Lower leg skin (tissue), 4 donors: ENCODE measurements at places on chromosomes 2 and 18. TPM values are rescaled to one million over a fixed set of nuclear protein-coding genes. Genes with fewer than 3 reads are reported as not detected.

DNA sequence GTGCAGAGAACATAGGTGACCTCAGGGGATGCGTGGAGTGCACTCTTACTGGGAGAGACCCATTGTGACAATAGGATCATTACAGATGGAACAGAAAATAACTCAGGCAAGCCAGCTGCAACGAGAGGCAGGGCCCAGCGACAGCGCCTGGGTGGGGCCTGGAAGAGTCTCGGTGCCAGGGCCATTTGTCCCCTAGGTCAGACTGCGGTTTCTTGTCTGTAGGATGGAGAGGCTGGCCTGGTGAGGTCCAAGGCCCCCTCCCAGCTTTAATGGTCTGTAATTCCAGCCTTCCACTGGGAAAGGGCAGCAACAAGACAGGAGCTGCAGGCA is 208.6 kb upstream of the APCDD1 start:
- DNase-seq = no peak

The GREB1L gene
- total RNA-seq = 4.3 TPM

The CYRIA gene
- 5.5 TPM for total RNA-seq

DNA sequence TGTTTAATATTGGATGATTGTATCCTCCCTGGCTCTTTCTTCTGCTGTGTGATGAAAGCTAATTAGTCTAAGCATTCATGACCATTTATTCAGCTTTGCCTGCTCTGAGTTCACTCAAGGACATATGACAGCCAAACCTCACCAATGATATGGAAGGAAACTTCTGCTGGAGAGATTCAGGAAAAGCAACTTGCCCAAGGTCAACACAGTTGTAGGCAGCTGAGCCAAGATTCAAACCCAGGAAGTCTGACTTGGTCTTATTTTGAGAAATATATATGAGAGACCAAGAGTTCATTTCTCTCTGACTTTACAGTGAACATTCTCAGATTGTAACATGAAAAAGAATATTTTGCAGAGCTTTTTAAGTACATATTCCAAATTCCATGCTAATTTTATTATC is 1588.5 kb upstream of the PIK3C3 start:
- DNase-seq = no peak

The FTCDNL1 gene
- total RNA-seq = 1.9 TPM

The GPR17 gene
- total RNA-seq = not detected

DNA sequence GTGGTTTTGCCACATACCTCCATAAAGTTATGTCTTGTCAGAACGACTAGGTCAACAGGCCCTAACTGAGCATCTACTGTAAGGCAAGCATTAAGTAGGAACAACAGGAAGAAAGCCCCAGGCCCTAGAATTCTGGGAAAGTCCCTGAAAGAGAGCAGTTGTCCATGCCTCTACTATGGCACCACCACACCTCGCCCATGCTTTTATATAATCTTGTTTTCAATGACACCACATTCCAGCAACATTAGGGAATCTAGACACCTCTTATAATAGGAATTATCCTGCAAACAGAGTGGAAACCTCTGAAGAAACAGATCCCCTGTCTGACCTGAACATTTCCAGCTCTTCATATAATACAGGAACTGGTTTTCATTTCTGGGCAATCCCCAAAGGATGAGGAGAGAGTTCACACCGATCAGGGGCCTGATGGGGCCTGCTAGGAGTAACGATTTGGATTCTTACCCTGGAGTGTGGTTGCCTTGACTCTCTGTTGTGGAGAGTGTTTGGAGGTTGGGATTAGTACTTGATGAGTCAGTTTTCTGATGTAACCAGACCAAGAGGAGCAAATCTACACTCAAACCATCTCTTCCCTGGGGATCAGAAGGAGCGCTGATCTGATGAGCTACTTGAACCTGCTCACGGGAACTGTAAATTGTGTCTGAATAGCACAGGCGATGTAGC is 31.9 kb upstream of the CEP68 start:
- no peak for DNase-seq

DNA sequence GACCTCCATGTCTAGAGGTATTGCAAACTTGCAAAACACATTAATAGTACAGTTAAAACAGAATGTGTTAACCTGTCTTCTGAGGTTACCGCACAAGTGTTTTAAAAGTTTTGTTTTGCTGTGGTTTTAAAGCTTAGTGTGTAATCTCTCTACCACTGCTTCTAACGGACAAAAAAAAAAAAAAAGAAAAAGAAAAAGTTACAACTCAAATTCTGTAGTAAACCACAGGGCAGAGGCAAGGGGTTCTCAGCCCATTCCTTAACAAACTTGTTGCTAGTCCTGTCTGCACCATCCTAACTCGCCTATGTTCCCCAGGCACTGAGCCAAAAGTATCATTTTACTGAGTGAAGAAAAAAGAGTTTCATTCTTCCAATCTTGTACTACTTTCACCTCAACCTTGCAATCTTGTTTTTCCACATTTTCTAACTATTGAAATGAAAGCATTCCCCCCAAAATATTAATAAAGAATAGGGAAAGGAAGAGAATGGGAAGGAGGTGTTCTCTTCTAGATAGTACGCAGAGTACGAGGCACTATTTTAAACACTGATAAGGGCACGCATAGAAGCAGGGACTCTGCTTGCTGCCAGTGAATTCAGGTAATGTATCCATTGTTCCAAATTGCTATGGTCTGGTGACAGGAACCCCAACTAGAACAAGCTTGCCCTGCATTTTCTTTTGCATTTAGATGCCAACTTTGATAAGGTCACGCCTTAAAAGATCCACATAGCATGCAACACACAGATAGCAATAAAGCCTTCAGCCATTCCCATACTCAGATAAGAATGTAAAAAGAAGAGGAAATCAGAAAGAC is 47.1 kb downstream of the IKZF2 start:
- no peak for DNase-seq

DNA sequence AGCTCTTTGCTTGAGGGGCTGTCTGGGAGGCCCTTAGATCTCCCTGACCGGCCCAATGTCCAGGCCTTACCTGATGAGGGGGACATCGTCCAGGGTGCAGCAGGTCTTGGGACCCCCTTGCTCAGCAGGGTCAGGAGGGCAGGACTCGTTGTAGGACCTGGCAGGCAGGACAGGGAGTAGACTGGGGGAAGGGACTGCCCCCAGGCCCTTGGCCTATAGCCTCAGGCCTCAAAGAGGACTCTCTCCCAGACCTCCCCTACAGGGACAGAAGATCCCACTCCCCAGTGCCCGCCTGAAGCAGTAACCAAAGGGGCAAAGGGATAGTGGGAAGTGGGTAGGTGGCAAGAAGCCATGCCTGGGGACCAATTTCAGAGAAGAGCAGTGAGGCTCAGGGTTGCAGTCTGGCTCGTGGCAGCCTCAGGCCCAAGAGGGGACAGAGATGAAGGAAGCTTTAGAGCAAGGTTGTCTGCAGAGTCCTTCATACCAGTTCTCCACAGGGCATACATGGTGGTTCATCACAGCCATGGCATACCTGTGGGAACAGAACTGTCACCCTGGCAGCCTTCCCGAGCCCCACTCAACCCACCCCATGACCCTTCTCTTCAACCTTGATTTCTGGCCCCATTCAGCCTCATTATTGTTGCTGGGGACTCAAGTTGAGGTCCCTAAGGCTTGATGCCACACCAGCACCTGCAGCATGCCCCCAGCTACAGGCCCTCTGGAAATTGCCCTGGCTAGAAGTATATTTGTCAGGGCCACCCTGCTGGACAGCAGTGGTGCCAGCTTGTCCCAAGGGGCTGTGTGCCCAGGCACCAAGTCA is 1.3 kb downstream of the TMEM150A start:
- DNase-seq = no peak

The GPR45 gene
- not detected for total RNA-seq

DNA sequence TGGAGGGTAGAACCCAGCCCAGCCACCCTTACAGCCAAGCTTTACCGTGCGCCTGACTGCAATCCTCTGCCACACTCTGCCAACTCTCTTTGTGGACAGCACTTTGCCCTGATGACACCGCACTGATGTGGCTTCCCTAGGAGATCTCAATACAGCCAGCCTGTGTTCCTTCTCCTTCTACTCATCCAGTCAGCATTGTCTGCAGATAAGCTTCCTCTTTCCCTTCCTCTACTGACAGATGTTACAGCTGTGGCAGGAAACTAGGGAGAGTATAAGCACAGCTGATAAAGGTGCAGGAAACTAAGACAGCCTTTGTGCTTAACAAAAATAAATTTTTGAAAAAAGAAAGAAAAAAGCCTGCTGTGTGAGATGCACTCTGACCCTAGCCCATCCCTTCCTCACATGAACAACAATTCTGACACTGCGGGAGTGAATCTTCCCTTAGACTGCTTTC is 25.0 kb downstream of the CEP68 start:
- no peak for DNase-seq

DNA sequence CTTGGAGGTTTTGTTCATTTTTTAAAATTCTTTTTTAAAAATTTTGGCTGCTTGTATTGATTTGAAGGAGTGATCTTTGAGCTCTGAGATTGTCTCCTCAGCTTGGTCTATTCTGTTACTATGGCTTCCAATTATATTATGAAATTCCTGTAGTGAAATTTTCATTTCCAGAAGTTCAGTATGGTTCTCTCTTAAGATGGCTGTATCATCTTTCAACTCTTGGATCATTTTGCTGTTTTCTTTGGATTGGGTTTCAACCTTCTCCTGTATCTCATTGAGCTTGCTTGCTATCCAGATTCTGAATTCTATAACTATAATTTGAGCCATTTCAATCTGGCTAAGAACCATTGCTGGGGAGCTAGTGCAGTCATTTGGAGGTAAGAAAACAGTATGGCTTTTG is 270.8 kb upstream of the NT5C1B start:
- DNase-seq = no peak

The TTC21B gene
- 30.1 TPM for total RNA-seq

- no peak for DNase-seq
These were observed 356.3 kb downstream of the PARD3B start for GRCh38 chr2:204901591-204901990.

The GALR1 gene
- total RNA-seq = not detected

DNA sequence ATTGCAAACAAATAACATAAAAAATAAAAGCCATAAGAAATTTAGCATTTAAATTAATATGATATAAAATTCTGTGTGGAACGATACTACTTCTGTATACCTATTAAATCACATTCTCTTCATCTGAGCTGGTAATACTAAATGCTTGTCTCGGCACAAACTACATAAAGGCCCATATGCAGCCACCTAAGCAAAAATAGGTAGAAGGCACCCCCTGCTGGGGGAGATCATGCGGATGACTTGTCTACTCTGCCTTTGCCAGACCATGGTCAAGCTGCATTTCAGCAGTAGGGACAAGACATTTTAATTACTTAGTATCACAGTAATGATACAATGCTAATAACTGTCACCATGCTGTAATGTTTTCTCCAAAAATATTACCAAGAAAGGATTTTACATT is 108.0 kb downstream of the CDH19 start:
- DNase-seq = no peak

DNA sequence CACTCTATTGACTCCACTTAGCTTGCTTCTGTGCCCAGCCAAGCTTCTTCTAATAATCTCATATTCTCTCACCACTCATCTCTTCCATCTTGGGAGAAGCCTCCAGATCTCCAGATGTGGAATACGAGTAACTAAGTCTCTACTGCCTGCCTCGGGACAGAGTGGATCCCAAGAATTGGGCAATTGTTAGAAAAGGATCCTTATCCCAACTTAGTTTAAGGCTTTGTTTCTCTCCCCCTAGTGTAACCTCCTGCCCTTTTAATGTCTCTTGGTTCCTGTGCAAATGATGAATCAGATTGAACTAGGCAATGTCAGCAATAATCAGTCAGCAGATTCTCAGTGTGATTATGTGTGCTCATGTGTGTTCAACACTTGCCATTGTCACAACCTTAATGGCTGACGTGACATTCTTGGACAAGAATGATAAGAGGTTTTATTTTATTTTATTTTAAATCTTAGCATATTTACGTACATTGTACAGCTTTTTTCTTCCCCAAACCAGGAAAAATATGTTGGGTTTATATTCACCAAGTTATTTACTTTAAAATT is 59.7 kb downstream of the MYO3B start:
- DNase-seq = no peak

DNA sequence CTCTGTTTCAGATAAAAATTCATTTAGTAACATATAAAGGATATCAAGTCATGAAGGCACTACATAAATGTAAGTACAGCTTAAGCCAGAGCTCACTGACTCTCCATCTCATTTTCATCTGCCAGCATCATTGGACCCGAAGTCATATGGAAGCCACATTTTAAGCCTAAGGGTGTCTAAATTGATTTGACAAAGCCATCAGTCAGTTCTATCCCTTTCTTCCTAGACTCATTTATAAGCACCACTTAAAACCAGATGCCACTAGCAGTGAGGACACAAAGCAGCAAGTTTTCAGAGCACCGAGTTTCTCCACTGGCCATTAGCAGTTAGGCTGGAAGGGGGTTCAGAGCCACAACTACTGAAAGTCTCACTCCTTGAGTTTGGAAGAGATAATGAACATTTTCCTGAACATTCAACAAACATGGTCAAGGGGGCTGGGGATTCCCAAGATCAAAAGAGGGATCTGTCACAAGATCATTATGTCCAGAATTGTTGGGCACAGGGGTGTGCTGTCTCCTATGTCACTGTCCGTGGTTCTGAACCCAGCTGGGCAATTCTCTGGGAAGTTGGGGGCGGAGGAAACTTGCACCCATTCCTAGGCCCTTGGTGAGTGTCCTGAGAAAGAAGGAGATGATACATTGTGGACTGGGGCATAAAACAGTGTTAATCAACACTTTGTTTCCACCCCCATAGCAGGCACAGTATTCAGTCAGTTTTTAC is 158.5 kb upstream of the LMAN1 start:
- DNase-seq = no peak

DNA sequence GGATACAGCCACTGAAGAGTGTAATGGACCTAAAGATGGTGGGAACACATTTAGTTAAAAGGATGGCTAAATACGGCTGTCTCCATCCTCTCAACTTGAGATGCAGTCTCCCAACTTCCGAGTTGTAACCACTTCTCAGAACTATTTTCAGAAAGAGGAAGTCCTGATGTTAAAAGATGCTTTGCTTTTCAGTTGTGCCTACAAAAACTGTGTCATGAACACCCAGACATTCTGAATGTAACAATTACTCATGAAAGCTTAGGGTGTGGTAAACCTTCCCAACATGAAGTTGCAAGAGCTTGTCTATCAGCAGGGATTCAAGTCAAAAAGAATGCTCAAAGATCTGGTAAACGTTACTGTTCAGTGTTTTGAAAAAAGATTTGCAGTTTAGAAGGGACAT is 147.9 kb downstream of the DOCK10 start:
- no peak for DNase-seq

The LYG1 gene
- total RNA-seq = 1.7 TPM

The UPP2 gene
- total RNA-seq = not detected

DNA sequence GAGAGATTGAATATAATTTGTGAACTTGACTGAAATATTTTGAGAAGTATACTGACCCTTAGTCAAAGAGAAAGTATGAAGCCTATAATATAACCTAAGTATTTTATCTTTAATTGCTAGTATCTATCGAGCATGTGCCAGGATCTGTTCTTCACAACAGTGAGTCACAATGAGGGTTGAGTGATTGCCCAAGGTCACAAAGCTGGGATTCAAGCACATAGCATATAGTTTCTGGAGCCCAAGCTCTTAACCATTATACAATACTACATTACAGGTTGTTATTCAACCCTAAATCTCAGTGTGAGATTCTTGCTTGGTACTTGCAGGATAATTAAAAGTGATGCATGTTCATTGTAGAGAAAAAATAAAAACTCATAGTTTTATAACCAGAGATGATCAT is 97.2 kb downstream of the RAB3GAP1 start:
- DNase-seq = no peak

The UGT1A10 gene
- total RNA-seq = not detected

The VWC2L gene
- not detected for total RNA-seq

- DNase-seq = no peak
These were observed 253.3 kb upstream of the TANK start for GRCh38 chr2:160906878-160907277.
